ENCODE measurements at places on chromosomes 2 and 18.

GRCh38 chr2:241134711-241135110 lies 14.6 kb downstream of the PASK start:
- DNase-seq = no peak

GRCh38 chr2:233436191-233436581 lies 81.9 kb downstream of the DGKD start:
- DNase-seq = no peak

- no peak for DNase-seq
These were observed 34.3 kb downstream of the LPIN2 start for GRCh38 chr18:2978661-2979106.

DNA sequence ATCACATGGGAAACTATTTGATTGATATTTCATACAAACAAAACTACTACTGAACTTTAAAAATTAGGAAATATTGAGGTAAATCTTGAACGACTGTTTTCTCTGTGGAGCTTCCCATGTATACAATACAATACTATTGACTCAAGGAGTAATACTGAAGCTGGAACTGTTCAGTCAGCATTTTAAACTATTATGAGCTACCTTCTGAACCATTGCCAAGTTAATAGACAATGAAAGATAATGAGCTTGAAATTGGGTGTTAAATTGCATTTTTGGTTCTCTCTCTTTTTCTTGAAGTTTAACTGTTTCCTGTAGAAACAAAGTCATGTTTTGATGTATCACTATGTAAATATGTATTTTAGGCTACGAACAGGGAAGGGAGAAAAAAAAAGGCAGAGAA lies 569.2 kb downstream of the ZEB2 start:
- DNase-seq = no peak

DNA sequence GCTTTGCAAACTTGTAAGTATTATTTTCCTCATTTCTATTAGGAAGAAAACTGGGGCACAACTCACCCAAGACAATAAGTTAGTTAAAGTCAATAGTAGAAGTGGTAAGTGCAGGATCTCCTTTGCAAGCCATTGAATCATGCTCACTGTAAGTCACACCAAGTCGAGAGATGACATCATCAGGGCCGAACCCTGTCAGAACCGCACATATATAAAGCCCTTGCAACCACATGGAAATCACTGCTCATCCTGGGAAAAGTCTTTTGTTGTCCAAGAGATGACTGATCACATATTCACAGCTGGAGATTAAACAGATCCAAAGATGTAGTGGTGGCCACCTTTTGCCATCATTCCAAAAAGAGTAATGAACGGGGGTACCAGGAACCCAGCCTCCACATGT lies 484.8 kb upstream of the ID2 start:
- DNase-seq = no peak

DNA sequence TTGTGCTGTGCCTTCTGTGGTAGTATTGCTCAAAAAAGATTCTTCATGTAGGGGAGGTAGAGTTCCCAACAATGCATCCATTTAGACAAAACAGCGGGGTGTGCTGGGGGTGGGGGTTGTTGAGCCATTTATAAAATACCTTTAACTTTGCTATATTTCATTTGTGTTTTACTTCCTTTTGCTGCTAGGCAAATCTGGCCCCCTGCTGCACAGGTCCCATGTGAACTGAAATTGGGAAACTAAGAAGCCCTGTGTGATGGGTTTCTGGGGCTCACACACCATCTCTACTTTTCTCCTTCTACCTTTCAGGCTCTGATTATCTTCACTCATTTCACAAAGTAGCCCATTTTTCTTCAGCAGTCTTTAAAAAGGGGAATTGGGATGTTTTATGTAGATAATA lies 52.7 kb upstream of the ITGA4 start:
- DNase-seq = no peak

- no peak for DNase-seq
These were observed 2033.7 kb upstream of the CELF4 start for GRCh38 chr18:39599251-39599650.

DNA sequence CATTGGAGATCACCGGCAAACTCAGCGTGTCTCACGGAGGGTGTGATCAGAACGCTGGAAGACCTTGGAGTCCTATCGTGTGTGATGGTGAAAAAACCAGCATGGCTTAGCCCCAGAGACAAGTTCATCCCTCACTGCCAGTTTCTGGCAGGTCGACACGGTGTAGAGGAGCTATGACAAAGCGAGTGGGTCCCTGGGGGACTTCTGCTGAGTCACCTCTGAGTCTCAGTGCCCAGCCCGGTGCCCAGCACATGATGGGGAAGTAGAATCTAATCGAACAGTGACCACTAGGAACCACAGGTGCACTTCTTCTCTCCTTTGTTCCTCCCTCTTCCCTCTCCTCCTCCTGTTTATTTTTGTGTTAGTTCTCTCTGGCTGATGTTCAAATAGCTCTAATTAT lies 45.9 kb upstream of the KCNF1 start:
- no peak for DNase-seq

All from stimulated activated CD8-positive, alpha-beta memory T cell treated with anti-CD3 and anti-CD28 coated beads, Interleukin-2, amount 100 ng/mL, for 48 hours (primary cell).